ENCODE measurements at places on chromosomes 13 and 19. TPM values are rescaled to one million over a fixed set of nuclear protein-coding genes. Genes with fewer than 3 reads are reported as not detected.

DNA sequence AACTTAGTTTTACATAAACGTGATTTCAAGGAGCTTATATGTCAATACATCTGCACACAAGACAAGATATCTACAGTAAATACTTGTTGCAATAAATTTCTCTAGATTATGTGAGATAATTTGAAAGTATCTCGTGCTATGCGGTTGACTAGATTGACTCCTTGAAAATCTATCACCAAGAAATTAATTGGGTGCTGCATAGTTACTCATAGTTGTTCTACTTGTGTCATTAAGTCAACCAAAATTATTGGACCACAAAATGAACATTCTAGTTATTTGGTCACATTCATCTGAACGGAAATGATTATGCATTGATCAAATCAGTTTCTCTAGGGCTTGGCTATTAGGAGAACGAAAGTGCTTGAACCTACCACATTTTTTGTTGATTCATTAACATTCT lies 2291.5 kb downstream of the PCDH9 start:
- no peak for DNase-seq

DNA sequence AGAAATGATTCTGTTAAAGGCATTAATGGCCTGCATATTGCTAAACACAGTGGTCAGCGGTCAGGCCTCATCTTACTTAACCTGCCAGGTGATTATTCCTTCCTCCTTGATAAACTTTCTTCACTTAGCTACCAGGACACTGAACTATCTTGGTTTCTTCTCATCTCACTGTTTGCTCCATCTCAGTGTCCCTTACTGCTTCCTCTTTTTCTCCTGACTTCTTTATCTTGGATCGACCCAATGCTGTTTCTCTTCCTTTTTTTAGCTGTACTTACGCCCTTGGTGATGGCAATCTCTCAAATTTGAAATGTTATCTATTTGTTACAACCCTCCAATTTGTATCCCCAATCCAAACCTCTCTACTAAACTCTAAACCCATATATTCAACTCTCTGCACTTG lies 7.8 kb upstream of the CLC start:
- no peak for DNase-seq

ANKRD24 gene
- 1.2 TPM for total RNA-seq

DNA sequence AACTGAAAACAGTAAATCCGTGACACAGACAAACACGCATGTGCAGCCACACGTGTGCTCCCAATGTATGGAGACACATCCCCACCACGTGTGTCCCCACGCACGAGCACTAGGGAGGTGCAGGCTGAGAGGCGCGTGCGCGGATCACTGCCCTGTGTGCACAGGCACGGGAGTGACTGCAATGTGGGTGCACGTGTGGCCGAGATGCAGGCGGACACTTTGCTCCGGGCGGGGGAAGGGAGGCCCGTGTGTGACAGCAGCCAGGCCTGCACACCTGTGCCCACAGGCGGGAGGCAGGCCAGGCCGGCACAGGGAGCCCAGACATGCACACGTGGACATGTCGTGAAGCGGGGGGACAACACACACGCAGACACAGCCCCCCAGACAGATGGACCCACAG lies 77.0 kb downstream of the PTPRS start:
- DNase-seq, result no peak

DNA sequence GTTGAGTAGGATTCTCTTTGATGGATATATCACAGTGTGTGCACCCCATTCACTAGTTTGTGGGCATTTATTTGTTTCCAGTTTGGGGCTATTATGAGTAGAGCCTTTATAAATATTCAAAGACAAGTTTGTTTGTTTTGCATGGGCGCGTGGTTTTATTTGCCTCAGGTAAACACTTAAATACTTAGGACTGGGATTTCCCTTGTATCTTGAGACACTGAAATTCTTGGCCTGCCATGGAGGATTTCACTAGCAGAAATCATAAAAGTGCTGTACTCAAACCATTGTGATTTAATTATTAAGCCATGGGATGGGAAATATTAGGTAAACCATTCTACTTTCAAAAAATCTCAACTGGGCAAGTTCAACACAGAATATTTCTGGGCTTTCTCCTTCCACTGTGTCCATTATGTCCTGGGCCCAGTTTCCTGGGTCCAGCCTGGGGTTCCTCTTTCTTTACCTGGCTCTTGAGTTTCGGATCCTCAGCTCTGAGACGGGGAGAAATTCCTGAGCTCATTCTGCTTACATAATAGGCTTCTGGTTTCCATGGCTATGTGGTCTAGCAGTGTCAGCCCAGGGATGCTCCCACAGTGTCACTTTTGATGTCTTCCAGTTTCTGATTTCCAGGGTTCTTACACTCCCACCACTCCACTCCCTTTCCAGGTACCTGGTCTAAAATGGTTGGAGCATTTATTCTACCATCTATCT lies 14.4 kb downstream of the MYO16 start:
- no peak for DNase-seq

DNA sequence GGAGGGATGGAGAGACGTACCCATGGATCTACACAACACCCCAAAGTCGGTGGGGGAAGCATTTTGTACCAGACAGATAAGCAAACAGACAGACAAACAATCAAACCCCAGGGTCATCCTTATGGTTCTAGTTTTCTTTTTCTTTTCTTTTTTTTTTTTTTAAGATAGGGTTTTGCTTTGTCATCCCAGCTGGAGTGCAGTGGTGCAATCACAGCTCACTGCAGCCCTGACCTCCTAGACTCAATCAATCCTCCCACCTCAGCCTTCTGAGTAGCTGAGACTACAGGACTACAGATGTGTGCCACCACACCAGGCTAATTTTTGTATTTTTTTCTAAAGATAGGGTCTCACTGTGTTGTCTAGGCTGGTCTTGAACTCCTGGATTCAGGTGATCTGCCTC lies 17.9 kb upstream of the FBL start:
- no peak for DNase-seq

RNF17 gene
- 0.28 TPM for total RNA-seq

- DNase-seq, result no peak
Observed at GRCh38 chr19:48696353-48697010, 711 bp downstream of the FUT2 start.

KCNJ14 gene
- 0.63 TPM for total RNA-seq

DNA sequence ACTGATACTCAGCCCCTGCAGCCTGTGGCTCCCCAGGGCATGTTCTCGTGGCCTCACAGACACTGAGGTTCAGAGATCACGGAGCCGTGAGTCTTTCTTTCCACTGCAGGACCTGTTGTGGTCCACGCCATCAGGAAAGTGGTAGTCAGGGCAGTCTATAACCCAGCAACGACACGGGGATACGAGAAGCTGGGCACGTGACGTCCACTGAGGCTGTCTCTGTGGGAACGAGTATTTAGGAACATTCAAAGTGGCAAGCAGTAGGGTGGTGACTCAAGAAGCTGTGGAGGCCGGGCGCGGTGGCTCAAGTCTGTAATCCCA lies 29.6 kb upstream of the CCNE1 start:
- DNase-seq, result no peak

IGFL2 gene
- not detected for total RNA-seq

LILRA1 gene
- total RNA-seq, result 2.5 TPM

- DNase-seq, result no peak
Observed at GRCh38 chr13:112078879-112079531, 12.1 kb downstream of the SOX1 start.

LSM4 gene
- 58.6 TPM for total RNA-seq

ZNF729 gene
- not detected for total RNA-seq

ZNF304 gene
- 9.1 TPM for total RNA-seq

DNA sequence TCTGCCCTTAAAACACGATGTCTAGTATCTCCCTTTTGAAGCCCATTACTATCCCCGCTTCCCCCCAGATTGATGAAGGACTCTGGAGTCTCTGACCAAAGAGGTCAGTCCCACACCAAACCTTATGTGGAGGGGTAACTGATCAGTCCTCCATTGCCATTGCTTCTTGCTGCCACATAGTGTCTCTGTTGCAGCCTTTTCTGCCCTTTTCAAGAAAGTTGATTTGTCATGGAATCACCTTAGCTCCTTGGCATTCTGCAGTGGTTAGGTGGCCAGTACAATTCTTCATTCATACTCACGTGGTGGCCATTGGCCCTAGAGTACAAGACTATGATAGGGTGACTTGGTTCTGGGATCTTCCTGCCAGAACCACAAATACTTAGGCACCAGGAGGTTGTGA lies 8.4 kb upstream of the HTR2A start:
- DNase-seq, result no peak

- no peak for DNase-seq
Observed at GRCh38 chr13:98405107-98405571, 171.8 kb downstream of the STK24 start.

NKG7 gene
- 0.56 TPM for total RNA-seq

DNA sequence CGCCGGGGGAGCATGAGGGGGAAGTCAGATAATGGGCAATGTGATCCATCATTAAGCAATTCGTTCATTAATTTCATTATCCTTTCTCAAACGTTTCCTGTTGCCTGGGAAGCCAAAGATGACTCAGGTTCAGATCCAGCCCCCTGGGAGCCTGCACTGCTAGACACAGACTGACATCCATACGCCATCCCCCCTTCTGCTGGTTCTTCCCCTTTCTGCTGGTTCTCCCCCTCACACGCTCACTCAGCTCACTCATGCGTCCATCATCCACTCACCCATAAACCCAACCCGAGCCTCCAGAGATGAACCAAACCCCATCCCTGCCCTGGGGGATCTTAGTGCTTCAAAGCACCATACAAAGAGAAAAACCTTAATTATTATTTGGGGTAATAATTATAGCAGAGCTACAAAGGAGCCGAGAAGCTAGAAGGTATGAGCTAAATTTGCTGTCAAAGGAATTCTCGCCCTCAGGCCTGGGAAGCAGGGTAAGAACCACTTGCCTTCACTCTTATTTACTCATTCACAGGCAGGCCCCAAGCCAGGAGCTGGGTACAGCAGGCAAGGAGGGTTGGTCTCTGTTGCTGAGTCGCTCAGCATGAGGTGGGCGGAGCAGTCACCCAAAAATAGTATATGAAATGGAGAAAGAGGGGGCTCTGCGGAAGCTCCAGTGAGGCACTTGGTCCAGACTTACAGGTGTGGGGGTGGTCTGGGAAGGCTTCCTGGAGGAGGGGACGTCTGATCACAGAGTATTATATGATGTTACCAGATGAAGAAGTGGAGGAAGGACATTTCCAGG lies 7.0 kb upstream of the ZNF444 start:
- DNase-seq, result no peak

DNA sequence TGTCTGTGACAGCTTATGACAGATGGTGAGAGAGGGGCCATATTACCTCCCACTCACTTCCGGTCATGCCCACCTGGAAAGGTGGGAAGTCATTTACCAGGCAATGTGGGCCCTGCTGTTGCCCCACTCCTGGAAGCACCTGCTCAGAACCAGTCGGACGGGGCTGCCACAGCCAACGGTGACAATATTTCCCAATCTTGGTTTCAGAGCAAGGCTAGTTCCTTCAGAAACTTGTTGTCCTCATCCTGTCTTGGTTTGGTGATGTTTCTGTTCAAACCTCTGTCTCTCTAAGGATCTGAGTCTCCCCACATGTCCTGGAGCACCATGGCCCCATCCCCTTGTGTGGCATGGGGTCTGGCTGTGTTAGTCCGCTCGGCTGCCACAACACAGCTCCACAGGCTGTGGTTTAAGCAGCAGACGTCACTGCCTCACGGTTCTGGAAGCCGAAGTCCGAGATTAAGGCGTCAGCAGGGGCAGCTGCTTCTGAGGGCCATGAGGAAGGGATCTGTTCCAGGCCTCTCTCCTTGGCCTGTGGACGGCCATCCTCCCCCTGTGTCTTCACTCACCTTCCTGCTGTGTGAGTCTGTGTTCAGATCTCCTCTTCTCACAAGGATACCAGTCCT lies 31.5 kb upstream of the SLC15A1 start:
- DNase-seq, result no peak

B3GNT3 gene
- total RNA-seq, result not detected

MYO16 gene
- total RNA-seq, result not detected

DNA sequence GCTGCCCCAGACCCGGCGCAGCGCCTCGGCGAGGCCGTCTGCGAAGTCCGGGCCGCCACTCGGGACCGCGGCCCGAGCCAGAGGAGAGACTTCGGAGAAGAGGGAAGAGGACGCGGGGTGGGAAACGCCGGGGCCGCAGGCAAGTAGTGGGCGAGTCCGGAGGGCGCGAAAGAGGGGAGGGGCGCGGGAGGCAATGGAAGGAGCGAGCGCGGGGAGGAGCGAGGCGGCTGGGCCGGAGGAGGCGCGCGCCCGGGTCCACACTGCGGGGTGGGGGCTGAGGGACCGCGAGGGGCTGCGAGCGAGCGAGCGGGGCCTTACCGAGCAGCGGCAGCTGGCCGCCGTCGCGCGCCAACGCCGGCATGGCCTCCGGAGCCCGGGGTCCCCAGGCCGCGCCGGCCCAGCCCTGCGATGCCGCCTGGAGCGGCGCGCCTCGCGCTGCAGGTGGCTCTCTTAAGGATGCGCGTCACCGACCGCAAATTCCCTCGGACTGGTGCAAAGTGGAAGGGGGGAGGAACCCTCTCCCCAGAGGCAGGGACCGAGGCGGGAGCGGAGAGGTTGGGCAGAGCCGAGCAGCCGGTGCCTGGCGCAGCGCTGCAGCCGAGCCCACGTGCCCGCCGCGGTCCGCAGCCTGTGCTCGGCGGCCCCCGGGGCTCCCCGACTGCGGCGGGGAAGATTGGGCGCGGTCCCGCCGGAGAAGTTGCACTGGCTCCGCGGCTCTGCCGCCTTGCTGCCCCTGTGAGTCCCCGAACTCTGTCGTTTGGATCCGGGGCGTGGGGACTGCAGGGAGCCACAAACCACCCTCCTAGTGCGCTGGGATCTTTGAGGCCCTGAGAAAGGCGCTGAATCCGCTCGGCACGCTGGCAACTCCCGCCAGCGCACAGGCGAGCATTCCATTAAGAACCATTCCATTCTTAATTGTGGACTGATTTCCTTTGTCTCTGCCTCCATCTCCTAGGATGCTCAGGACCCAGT lies at the start of gene FLT3:
FLT3 (minus strand) TSS at position 427 of the 972 bp plus-strand sequence; CDS start at position 361, 66 bp downstream.
- no peak for DNase-seq

GRCh38 chr19:35712567-35713505 lies 5.0 kb upstream of the KMT2B start:
- no peak for DNase-seq

EMC10 gene
- total RNA-seq, result 47.3 TPM

ERCC2 gene
- total RNA-seq, result 11.2 TPM

GRCh38 chr13:79660361-79660760 lies 179.4 kb downstream of the NDFIP2 start:
- no peak for DNase-seq

SPRED3 gene
- 0.84 TPM for total RNA-seq

DNA sequence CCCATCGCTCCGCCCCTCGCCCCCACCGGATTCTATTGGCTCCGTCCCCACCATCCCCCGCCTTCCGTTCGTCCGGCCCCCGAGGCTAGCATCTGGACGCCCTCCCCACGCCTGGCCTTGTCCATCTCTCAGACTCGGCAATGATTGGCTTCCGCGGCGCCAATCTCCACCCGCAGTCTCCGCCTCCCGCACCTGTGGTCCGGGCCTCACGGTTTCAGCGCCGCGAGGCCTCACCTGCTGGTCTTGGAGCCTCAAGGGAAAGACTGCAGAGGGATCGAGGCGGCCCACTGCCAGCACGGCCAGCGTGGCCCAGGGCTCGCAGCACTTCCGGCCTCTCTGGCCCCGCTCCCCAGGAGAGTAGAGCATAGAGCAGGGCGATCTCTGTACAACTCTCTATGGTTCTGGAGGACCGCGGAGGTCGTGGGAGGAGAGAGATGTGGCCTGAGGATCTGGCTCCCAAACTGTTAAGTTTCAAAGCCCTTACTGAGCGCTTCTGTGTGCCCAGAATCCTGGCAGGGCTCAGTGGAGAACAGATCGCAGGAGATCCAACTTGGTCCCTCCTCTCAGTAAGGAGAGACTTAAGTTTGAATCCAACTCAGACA lies at the start of gene ERCC1:
ERCC1 (minus strand) TSS at position 329 of the 602 bp plus-strand sequence. CDS start 543 bp downstream, outside the sequence.
- DNase-seq, result peak; percentile 96
